Stimulated activated CD4-positive, alpha-beta T cell treated with anti-CD3 and anti-CD28 coated beads, Interleukin-12 subunit alpha, Interleukin-12 subunit beta, amount 100 ng/mL, for 24 hours (primary cell): ENCODE measurements at places on chromosomes 2 and 18.
A peak's percentile ranks its signal among the peaks of the same experiment; 100 is the strongest.

DNA sequence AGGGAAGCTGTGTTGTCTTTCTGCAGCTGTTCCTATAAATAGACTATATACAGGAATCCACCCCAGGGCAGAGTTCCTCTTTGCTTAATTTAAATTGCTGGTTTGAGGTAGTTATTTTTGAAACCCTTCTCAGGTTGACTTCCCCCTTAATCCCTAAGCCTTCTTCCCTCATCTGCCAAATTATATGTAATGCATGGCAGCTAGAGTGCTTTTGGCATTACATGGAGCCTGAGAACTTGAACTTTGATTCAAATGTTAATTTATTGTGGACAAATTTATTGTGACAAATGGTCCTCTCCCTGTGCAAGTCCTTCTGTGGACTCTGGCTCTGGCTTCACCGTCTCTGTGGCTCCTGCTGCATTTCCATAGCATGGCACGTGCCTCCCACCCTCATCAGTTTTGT, 29.2 kb downstream of the MYO1B start:
- no peak for DNase-seq

- DNase-seq = no peak
These were observed 360.9 kb downstream of the ERBB4 start for GRCh38 chr2:212177724-212178123.

- DNase-seq = no peak
These were observed 97.0 kb upstream of the EPAS1 start for GRCh38 chr2:46200100-46200690.

GRCh38 chr2:30769891-30770462, 37.3 kb downstream of the CAPN13 start:
- no peak for DNase-seq

DNA sequence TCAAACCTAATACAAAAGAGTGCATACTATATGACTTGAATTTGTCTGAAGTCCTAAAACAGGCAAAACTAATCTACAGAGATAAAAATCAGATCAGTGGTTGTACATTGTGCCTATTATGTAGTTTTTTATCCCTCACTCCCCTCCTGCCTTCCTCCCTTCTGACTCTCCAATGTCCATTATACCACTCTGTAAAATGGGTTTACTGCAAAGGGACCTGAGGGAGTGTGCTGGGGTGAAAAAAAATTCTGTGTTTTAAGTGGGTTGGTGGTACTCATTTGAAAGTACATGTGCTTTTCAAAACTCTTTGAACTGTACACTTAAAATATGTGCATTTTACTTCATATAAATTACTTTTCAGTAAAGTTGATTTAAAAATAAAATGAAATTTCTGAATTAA, 89.0 kb upstream of the UBE2E3 start:
- no peak for DNase-seq

DNA sequence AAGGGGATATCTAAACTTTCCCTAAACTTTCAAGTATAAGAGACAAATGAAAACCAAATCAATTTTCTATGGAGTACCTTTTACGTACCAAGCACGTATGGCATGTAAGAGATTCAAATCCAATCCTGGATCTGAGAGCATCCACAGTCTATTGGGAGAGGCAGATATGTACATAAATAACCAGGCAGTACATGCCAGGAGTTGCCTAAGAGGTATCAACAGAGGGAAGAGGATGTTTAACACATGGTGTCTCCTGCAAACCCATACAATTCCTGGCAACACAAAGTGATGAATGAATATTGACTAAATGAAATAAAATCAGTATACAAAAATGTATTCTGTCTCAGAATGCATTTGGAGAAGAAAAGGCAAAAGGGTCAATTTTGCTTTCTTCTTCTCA, 116.6 kb downstream of the PIGN start:
- DNase-seq = no peak

DNA sequence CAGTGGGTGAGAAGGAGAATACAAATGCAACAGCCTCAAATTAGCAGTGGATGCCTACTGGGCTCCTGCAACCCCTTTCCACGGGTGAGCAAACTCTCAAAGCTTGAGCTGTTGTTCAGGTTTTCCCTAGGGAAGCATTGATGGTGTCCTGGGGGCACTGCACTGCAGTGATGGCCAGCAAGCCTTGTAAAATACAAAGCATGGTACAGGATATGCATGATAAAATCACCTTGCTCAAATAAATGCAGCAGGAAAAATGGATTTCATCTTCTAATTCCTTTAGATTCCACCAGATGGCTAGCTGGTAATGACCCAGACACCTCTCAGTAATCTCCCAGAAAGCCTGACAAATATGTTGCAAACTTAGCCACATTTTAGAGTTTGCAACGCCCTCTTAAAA, 698.2 kb downstream of the TRIB2 start:
- DNase-seq = no peak

DNA sequence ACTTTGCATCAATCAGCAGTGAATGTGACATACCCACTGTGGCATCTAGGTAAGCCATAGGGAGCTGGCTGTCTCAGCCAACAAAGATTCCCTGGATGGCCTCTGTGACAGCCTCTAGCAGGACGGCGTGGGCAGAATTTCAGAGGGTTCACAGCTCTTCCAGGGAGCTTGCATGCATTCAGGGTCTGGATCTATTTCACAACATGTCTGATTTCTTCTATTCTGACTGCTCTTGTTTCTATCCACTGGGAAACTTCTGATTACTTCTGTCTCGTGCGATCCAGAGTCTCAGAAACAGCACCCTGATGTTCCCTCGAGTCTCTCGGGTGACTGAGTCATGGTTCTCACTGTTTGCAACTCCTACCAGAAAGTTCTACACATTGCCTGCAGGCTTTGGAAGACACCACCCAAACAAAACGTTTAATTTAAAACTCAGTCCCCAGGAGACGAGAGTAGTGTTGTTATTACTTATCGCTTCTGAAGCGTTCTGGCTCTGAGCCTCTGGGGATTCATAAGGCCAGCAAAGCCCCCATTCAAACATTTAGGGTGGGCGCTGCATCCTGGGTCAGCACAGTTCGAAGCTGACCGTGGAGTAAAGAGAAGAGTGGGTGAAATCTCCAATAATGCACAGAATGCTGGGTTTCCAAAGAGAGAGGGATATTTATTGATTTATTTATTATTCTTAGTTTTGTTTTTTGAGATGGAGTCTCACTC, 41.9 kb upstream of the ODC1 start:
- no peak for DNase-seq

GRCh38 chr18:4640349-4641012, 185.4 kb upstream of the DLGAP1 start:
- DNase-seq = no peak

GRCh38 chr2:25098670-25099486, 57.0 kb downstream of the EFR3B start:
- DNase-seq = no peak

DNA sequence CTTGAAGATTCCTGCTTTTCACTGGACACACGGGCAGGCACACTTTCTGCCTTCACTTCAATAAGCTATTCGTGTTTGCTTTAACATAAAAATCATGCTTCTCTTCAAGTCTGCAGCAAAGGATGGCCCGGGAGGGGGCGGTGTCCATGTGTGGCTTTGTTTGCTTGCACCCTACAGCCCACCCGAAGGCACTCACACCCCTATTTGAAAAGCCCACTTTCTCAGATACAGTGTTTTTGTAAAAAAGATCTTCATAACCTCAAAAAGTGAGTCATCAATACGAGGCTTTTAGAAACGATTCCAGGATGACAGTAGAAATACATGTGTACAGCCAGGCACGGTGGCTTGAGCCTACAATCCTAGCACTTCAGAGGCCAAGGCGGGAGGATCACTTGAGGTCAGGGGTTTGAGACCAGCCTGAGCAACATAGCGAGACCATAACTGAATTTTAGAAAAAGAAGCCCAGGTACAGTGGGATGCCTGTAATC, 36.5 kb upstream of the HPCAL1 start:
- DNase-seq = no peak

GRCh38 chr2:57864926-57865325, 181.7 kb upstream of the VRK2 start:
- no peak for DNase-seq

DNA sequence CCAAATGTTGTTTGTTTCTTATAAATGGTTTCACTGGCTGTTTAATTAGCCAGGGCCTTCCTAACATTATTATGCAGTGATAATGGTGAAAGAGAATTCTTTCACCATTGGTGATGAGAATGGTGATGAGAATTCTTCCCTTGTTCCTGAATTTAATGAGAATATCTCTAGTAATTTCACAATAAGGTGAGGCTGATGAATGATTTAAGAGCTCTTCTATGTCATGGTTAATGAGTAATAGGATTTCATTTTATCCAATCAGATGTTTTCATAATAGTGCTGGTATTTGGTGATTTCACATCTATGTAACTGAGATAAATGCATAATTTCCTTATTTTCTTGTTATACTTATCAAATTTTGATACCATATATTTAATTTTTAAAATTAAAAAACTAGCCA, 535.7 kb upstream of the ZEB2 start:
- no peak for DNase-seq

- no peak for DNase-seq
These were observed 351.6 kb downstream of the PTPRM start for GRCh38 chr18:7918701-7919100.

- DNase-seq = peak; percentile 33
These were observed 12.7 kb downstream of the FAM110C start for GRCh38 chr2:33620-34019.

GRCh38 chr2:118762290-118762689, 85.2 kb downstream of the EN1 start:
- DNase-seq = no peak

DNA sequence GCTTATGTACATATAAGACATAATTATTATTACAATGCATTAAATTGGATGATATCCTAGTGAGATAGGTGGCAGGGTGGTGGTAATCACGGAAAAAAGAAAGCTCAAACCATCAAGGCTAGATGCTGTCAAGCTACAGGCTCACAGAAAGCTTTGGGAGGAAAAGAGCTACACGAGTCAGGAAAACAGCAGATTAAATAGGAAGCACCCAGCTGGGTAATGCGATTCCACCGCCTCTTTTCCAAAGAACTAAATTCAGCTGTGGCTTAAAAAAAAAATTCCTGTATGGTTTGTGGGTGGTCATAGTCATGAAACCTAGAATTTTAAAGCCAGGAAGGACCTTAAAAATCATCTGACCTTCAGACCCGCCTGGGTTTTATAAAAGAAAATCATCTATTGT, 23.7 kb upstream of the PTPN4 start:
- DNase-seq = no peak

DNA sequence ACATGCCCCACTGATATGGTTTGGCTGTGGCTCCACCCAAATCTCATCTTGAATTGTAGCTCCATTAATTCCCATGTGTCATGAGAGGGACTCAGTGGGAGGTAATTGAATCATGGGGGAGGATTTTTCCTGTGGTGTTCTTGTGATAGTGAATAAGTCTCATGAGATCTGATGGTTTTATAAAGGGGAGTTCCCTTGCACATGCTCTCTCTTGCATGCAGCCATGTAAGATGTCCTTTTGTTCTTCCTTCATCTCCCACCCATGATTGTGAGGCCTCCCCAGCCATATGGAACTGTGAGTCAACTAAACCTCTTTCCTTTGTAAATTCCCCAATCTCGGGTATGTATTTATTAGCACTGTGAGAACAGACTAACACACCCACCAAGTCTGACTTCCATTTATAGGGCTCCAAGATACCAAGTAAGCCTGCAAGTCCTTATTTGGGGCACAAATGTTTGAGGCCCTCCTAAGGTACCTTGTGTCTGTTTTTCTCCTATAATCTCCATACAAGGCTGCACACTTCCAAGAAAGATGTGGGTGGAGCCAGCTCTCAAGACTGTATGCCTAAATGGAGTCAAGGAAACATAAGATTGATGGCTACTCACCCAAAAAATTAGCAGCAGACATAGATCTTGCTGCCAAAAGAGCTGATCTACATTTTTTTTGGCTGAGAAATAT, 364.7 kb downstream of the TXNL1 start:
- no peak for DNase-seq

- DNase-seq = no peak
These were observed 270.3 kb downstream of the NEDD4L start for GRCh38 chr18:58314284-58314683.

DNA sequence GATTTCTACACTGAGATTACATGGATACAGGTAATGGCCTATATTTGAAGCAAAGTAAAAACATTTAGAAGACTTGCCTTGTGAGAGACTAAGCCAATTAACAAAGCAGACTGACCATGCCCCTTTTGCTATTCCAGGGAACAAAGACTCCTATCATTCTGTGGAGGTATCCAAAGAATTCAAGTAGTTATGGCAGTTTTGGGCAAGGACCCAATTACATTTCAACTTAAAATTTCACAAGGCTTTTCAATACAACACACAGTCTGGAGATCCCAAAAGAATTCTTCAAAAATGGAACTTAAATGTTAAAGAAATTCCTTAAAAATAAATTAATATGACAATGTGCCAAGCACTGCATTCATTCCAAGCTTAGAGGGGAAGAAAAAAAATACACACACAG, 109.2 kb upstream of the CHRNA1 start:
- no peak for DNase-seq

GRCh38 chr18:22838639-22839277, 94.4 kb upstream of the RBBP8 start:
- DNase-seq = no peak

- DNase-seq = no peak
These were observed 102.6 kb downstream of the VSNL1 start for GRCh38 chr2:17643031-17643615.

DNA sequence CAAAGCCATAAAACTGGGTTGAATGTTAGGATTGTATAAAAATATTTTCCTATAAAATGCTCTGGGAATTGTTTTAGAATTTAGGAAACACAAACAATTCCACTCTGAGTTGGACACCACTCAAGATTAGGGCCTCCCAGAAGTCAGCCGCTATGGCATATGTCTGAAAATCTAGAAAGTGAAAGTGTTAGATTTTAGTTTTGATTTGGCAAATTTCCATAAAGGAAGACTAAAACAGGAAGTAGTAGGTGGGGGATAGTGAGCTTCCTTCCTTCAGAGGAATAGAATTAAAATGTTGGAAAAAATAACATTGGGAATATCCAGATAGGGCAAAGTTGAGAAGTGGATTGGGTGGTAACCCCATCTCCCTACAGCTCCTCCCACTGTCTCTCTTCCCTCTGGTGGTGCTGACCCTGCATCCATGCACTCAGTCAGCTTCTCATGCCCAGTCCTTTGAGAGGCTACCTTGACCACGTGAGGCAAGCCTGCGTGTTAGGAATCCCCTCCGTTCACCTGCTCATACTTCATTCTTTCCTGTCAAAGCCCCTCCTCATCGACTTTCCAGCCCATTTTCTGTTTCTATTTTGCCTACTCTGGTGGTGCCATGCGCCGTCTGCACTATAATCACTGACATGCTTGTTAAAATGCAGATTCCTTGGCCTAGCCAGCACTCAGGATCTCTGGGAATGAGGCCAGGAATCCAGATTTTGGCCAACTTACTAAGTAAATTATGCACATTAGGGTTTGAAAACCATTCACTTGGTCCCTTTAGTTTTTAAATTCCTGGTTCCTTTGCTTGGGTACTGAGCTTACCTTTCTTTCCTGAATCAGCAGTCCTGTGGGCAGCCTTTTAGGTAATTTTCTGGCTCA, 83.5 kb downstream of the POLE4 start:
- DNase-seq = no peak
